ENCODE measurements at places on chromosomes 5 and 9.

- no peak for DNase-seq
Measured at GRCh38 chr5:95771892-95772291, 40.8 kb downstream of the RHOBTB3 start.

GRCh38 chr5:17898766-17899165 lies 264.5 kb downstream of the TAF11L14 start:
- no peak for DNase-seq

DNA sequence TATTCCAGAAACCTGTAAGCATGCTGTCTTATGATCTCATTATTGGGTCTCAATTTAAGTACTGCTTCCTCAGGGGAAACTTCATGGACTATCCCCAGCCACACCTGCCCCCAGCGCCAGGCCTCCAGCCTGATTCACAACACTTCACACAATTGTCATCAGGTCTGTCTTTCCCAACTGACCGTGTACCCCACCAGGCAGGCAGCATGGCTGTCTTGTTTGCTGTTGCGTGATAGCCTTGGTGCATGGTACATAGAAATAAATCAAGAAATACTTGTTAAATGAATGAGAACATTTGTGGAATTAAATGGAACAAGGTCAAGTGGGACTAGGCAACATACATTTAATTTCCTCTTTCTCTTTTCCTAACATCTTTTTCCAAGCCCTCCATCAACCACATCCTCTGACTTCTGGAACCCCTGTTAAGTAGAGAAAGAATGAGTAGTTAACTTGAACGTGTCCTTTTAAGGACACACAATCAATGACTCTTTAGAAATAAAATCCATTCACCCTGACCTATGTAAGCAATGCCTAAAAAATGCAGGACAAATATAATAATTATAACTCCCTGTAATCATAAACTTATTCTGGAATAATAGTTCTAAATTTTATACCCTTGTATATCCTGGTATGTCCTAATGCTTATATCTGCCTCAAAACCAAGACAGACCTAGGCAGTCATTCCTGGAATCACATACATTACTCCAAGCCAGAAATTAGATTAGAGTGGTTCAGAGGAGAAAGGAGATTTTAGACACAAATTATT lies 17.2 kb upstream of the THG1L start:
- no peak for DNase-seq

DNA sequence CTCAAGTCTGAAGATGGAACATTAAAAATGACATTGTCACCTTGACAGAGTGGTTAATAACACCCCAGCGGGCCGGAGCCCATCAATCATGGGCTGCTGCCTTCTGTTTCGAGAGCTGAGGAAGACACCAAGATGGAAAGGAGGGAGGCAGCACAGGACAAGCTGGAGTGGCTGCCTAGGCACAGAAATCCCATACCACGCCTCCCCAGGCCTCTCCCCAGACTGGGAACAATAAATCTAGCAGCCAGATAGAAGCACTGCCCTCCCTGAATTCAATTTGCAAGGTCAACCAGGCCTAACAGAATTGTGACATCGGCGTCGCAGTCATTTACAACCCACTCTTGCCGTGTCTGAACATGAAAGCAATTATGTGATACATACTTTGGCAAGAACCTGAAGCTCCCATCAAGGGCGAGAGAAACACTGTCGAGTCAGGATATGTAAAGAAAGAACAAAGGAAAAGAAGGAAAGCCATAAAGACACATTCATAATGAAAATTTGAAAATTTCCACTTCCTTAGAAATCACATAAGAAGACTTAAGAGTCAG lies 35.4 kb upstream of the ZNF354A start:
- DNase-seq = no peak

DNA sequence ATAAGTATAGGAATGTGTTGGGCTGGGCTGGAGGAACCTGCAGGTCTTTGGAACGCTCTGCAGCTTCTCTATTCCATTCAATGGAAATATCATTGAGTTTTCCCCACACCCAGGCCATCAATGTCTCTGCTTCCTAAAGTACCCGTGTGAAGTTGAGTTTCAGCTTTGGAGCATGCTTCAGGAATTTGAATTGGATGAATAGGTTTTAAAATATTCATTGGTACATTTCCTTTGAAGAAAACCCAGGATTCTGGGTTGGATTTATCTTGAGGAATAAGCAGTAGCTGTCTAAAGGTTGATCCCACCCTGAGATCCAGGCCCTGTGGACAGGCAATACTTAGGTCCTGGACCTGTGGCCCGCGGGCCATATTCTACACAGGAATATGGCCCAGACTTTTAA lies 37.3 kb downstream of the INSYN2B start:
- no peak for DNase-seq

DNA sequence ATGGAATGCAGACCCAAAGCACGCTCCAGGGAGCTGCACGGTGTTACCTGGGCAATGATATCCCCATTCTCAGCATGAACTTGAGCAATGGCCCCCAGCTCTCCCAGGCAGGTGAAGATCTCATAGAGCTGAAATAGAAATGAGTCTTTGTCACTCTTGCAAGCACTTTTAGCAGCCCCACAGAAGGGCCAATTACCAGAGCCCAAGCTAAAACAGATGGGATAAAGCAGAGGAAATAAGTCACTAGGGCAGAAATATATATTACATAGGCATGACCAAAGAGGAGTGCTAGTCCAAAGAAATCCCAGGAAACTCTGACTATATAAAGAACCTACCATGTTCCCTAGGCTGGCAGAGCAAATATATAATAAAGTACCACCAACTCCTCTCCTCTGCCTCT lies 97.3 kb downstream of the DPYSL3 start:
- DNase-seq = no peak

DNA sequence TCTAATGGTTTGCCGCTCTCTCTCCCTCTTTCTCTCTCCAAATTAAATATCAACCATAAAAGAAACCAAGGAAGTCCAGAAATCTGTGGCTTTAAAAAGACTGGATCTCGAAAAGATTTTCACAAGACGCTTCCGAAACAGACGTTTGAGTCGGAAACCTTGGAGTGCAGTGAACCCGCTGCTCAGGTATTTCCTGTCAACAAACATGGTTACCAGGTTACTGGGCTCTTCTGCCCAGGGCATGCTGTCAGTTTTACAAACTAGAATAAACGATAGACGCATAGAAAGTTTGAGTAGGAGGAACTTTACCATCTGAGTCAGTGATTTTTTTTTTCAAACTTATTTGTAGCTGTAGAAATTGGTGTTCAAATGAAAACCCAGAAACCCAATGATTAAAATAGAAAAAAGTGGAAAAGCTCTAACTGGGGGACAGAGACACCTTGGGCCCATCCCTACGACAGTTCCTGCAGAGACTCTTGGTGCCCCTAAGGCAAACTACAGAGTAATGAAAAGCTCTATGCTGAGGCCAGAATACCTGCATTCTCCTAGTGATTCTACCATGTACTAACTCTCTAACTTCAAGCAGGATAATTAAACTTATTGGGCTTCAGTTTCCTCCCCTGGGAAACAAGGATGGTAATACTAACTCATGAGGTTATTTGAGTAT lies 90.0 kb downstream of the DOCK8 start:
- peak; percentile 63 for DNase-seq

- no peak for DNase-seq
Measured at GRCh38 chr5:85173469-85173868, 788.8 kb upstream of the EDIL3 start.

GRCh38 chr9:31030741-31031202 lies 1353.7 kb upstream of the ACO1 start:
- DNase-seq = peak; percentile 70

GRCh38 chr5:134115806-134116175 lies 1.3 kb downstream of the TCF7 start:
- no peak for DNase-seq

GRCh38 chr5:73374520-73375190 lies 73.9 kb downstream of the FOXD1 start:
- no peak for DNase-seq

GRCh38 chr9:87359958-87360601 lies 137.6 kb upstream of the DAPK1 start:
- no peak for DNase-seq

Measured in GM23338 (cell line).